ENCODE measurements at places on chromosomes 3 and 15.

DNA sequence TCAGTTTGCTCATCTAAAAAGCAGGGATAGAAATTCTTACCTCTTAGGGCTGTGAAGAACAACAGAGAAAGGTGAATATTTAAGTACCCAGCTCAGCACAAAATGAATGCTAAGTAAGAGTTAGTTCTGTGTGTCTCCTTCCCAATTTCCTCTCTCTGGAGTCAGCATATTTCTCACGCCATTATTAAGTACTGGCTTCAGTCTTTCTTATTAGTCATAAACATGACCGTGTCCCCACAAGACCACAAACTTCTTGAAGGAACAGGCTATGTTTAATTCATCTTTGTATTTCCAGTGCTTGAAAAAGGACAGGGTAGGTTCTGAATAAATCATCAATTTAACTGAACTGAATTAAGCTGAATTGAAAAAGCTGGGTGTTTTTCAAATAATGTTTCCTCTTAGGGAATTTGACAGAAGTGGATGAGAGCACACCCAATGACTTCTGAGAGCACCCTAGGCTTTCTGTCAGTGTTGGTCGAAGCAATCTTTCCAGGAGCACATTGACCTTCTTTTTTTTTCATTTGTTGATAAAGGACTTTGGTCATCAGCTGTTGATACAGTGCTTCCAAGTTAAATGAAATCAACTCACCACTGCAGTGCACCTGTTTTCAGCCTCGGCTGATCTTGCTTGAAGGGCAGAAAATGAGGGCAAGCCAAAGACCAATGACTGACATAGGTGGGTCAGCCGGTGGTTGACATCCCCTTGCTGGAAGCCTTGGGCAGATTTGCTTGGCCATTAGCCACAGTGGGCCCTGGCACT lies 324.6 kb downstream of the MFSD1 start:
- DNase-seq = no peak

DNA sequence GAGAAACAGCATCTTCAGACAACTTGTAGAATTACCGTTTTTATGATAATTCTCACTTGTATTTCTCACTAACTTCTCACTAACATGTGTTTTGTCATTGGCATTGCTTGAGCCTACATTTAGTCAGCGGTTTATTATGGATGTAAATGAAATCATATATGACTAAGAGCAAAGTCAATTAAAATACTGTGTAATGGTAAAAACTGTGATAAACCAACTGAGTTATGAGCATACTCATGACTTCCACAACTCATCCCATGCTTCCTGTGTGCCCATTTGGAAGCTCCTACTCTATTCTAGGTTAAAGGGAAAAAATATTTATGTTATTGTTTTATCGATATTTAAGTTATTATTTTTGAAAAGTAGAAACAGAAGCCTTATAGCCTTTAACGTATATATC lies 12.8 kb downstream of the PXK start:
- no peak for DNase-seq

DNA sequence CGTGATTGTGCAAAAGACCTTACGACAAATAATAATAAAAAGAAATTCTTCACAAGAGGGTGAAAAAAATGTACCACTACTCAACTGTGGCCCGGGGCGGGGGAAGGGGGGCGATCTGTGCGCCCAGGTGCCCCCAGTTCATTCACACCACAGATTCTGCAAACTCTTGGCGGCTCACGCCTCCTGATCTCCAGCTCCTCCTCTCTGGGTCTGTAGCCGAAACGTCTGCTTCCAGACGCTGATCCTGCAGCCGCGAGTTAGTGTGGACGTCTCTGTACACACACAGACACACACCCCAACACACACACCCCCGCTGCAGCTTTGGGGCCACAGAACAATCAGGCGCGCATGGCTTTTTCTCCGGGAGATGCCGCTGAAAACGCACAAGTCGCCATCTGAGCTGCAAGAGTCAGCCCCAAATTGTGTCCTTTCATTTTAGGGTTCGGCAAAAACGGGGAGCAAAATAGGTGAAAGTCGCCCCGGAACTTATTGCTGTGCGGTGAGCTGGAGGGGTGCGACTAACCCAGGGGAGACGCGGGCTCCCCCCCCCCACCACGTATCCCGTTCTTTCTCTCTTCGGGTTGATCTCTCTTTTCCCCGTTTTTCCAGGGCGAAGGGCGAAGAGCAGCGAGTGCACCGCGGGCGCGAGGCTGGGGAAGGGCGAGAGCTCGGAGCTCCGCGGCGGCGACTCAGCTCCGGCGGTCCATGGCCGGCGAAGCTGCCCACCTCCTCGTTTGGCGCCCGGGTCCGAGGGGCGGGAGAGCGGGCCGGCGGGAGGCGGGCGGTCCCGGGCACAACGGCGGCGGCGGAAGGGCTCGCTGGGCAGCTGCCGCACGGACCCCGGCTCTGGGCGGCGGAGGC lies 505 bp upstream of the WNT5A start:
- DNase-seq = peak; percentile 17

- DNase-seq = no peak
These were observed 21.0 kb downstream of the ABHD2 start for GRCh38 chr15:89109238-89109637.

DNA sequence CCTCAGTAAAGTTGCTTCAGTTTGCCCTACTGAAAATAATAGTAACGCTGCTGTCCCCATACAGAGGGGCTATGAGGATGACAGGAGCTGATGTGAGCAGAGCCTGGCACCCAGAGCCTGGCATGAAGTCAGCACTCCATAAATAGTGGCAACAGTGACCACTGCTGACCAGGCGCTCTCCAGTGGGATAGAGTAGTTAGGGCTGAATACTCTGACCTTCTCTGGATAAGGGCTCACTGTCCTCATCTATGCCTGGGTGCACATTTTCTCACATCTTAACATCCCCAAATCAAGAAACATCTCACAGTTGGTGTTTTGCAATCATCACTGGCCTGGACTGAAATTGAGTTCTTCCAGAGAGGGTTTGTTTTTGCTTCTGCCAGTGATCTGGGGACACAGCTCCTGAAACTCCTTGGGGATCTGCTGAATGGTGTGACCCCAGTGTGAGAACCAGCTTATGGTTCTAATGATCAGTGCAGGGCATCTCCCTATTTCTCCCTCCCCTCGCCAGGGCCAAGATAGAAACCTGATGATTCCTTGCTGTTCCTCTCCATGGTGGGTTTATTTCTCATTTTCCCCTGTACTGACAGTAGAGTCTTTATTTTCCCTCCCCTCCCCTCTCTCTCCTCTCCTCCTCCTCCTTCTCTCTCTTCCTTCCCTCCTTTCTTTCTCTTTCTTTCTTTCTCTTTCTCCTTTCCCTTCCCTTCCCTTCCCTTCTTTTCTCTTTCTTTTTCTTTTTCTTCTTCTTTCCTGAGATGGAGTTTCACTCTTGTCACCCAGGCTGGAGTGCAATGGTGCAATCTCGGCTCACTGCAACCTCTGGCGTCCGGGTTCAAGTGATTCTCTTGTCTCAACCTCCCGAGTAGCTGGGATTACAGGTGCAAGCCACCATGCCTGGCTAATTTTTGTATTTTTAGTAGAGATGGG lies 3.5 kb upstream of the PCSK6 start:
- peak; percentile 86 for DNase-seq

DNA sequence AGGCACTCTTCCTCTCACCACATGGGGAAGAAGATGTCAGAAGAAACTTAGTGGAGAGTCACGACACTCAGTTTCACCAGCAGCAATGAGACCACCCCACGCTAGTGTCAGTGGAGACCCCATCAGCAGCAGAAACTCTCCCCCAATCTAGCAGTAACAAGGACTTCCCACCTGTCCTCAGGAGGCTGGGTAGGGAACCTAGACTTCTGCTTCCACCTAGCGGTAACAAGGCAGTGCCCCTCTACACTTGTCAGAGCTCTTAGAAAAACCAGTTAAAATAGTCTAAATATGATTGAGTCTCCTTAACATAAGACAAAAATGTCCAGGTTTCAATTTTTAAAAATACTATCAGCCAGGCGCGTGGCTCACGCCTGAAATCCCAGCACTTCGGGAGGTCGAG lies 57.3 kb downstream of the TRAT1 start:
- DNase-seq = no peak
